PC-3 (cell line): ENCODE measurements at places on chromosomes 7 and 10. TPM values are rescaled to one million over a fixed set of nuclear protein-coding genes. Genes with fewer than 3 reads are reported as not detected.

Gene PTPN20
- 3.6 and 3.9 TPM in 2 replicates for total RNA-seq

DNA sequence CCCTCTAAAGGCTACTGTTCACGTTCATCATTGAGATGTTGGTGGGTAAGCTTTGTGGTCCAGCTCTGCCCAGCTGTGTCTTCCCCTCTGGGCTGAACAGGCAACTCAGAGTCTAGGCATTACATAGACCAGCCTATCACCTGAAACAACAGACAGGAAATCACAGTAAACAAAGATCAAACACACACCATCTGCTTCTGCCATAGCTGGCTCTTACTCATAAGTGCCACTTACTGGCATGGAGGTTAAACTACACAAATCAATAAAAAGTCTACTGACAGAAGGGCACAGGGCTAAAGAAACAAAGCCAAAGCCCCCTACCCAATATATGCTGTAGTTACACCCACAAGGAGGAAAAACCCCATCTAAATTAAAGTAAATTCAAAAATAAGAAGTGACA is 35.0 kb downstream of the SEPTIN14 start:
- DNase-seq: no peak

DNA sequence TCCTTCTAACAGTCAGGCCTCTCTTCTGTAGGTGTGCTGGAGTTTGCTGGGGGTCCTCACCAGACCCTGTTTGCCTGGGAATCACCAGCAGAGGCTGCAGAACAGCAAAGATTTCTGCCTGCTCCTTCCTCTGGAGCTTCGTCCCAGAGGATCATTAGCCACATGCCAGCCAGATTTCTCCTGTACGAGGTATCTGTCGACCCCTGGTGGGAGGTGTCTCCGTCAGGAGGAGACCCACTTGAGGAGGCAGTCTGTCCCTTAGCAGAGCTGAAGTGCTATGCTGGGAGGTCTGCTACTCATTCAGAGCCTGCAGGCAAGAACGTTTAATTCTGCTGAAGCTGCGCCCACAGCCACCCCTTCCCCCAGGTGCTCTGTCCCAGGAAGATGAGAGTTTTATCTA is 611.1 kb upstream of the COBL start:
- DNase-seq: no peak

Gene TUBB8
- not detected in 2 replicates for total RNA-seq

DNA sequence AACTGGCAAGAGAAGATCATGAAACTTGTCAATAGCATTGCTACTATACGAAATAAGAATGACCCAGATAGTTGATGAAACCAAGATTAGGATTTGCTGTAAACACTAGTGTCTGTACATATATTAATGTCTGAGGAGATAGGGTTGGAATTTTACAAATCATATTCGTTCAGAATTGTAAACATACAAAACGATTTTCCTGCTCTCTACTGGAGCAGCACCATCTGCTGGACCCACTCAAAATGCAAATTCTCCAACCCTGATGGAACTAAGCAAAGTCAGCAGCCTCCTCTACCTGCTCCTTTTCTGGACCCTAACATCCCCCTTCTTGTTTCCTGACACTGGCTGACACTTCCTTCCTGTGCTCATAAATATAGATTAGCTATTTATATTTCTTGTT is 29.4 kb upstream of the SGMS1 start:
- peak; percentile 83 for DNase-seq

- no peak for DNase-seq
Measured at GRCh38 chr7:144761493-144761892, 74.4 kb downstream of the TPK1 start.

Gene GNGT1
- not detected in 2 replicates for total RNA-seq

DNA sequence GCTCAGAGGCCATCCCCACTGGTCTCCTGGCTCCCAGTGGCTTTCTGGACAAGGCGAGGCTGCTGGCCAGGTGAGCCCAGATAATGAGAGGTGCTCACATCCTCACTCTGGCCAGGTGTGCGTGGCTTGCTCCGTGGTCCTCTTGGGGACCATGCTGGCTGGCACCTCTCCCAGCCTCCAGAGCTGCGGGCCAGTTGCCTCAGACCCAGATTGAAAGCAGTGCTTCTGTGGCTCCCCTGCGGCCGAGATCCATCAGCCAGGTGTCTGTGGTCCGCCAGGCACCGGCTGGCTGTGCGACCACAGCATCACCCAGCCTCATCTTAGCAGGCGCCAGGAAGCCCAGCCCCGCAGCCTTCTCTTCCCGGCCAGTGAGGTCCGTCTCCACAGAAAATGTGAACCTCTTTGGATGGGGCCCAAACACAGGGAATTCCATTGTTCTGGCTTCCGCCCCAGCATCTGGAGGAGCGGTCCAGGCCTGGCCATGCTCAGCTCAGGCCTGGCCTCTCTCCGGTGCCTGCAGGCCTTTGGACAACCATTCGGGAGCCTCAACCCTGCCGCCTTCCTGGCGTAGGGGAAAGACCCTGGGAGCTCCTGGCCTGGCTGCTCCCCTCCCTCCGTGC is 5.2 kb upstream of the TTYH3 start:
- no peak for DNase-seq

Gene C10orf62
- total RNA-seq: not detected in 2 replicates

DNA sequence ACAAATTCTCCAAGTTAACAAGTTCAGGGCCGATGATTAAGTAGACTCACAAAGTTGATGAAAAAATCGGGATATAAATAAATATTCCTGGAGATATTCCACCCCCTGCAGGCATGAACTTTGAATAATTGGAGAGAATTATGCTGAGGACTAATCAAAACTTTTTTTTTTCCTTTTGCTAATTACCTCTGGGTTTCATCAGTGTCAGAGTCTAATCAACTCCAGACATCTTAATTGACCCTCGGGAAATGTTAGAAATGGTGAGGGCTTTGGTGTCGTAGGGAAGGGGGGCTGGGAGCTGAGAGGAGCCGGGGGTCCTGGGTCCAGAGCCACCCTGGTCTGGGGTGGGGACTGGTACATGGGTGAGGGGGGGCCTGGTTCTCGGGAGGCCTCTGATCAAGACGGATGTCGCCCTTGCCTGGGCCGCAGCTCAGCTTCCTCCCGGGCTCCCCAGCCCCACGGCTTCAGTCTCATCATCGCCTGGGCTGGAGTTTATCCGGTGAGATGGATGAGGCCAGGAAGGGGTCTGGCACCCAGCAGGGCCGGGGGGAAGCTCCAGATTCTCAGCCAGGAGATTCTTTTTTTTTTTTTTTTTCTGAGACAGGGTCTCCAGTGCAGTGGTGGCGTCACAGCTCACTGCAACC is 30.4 kb upstream of the ELFN1 start:
- no peak for DNase-seq

Gene RBM28
- total RNA-seq: 45.3 and 59.4 TPM in 2 replicates

Gene HGF
- 0.15 TPM in 1 of 2 replicates, not detected in the other for total RNA-seq

GRCh38 chr7:29080803-29081202 is 65.5 kb downstream of the CPVL start:
- no peak for DNase-seq

Gene CCDC172
- not detected in 2 replicates for total RNA-seq

- no peak for DNase-seq
Measured at GRCh38 chr10:103467406-103467805, 8.7 kb upstream of the CALHM1 start.

- DNase-seq: no peak
Measured at GRCh38 chr7:32941681-32942414, 15.4 kb upstream of the FKBP9 start.

DNA sequence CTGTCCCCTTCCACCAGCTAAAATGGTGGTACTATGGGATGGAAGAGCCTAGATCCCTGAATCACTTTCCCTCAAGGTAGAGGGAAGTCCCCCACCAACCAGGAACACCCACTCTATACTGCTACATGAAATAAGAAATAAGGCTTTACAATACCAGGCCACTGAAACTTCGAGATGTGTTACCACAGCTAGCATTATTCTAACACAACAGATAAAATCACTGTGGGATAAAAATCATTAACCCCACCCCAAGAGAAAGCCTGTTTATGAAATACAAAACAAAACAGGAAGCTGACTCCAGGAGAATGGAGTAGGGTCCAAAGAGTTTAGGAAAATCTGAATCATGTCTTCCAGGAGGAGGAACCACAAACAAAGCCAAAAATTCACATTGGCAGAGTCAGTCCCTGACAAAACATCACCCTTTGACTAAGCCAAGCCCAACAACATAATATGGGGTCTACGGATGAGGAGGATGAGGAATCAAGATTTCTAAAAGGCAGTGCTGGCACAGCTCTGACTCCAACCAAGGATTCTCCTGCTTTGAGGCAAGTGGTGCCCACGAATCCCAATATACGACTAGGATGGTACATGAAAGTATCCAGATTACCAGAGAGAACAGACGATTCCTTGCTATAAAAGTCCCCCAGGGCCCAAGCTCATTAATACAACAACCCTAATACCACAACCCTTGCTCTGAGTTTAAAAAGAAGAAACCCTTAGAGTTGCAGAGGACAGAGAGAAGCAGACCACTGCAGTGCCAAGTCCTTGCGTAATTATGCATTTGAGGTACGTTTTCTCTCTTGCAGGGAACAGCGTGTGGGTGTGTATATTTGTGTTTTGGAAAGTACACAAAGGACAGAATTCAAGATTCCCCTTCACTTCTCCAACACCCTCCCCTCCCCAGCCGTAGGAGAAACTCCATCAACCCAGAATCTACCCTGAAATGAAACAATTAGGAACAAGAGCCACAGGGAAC is 23.7 kb downstream of the XPNPEP1 start:
- DNase-seq: no peak

DNA sequence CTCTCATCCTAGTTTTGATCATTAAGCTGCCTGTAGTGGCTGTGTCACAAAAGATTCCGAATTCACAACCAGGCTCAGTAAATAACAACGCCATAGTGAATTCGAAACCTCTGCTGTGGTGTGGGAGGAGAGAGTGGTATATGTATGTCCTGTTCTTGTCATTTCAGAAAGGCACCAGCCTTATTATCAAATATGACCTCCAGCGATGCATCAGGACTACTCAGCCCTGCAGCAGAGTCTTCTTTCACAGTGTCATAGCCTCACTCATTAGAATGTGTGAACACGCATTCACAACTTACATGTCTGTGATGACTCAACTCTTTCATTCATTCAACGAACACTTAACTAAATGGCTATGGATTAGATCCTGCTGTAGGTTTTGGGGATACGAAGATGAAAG is 15.3 kb downstream of the AOC1 start:
- no peak for DNase-seq

DNA sequence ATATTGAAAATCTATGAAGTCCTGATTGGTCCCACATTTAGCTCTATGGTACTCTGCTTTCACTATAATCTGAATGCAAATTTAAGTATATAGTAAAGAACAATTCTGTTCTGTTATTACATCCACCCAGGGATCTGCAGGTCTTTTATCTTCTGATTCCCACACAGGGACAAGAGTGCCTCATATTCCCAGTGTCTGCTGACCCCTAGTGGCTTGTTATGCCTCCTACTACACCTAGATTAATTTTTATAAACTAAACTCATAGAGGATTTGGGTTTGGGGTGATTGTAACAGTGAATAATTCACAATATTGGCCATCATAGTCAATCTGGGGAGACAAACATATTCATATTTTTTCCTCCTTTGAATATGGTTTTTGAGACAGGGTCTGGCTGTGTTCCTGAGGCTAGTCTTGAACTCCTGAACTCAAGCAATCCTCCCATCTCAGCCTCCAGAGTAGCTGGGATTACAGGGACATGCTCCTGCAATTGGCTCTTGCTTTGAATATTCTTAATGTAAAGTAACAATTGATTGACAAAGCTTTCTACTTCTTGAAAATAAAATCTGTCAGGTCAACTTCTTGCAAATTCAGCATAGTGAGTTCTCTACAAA is 282.1 kb downstream of the KCND2 start:
- DNase-seq: peak; percentile 71

- DNase-seq: no peak
Measured at GRCh38 chr10:81008726-81009125, 471.0 kb downstream of the SH2D4B start.

DNA sequence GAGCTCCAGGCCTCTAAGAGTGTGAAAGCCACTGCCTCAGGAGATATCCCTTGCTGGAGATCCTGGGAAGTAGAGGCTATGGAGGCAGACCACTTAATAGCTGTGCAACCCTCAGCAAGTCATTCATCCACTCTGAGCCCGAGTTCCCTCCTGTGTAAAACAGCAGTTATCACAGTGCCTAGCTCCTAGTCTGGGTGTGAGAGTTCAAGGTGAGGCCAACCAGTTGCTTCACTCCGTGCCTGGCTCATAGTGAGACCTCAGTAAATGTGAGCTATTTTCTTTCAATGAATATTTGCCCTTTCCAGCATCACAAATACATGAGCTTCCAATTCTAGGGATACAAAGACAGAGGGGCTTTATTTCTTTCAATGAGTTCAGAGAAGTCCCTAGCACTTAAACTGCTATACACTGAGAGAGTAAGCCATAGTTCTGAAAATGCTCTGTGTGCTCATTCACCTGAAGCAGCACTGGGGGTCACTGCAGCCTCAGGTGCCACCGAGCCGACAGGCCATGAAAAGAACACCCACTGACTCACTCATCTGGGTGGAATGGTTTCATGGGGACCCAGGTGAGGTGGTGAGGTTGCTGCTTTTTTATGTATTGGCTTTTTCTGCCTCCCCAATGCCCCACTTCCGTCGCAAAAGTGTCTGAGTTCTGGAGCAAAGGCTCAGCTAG is 259.8 kb downstream of the KCNMA1 start:
- DNase-seq: peak; percentile 44

DNA sequence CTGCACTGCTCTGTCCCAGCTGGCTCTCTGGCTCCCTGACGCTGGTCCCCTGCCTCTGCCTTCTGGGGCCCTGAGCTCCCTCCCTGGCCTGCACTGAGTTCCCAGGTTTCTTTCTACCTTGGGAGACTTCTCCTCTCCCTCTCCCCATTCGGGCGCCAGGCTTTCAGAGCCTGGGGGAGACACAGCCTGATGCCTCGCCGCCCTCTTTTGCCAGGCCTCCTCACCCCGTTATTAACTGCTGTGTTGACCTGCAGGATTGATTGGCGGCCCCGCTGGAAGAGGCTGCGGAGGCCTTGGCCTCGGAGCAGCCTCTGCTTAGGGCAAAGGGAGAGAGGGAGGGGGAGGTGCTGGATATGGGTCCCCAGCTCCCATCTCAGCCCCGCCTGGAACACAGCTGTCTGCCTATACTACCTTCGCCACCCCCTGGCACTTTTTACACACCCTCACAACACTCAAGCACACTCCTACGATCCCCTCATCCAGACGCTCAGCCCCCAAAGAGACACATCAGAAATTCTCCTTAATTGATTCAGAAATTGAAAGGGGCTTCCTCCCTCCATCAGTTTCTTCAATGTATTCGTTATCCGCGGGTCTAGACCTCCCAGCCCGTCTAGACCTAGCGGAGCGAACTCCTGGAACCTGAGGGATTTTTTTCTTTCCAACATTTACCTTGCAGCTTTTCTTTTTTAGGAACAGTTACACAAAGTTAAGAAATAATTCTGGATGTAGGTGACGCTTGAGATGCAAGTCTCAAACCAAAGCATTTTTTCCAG is 7.1 kb upstream of the PAX2 start:
- DNase-seq: no peak

- DNase-seq: no peak
Measured at GRCh38 chr7:38190011-38190410, 12.0 kb downstream of the STARD3NL start.

GRCh38 chr7:69245646-69246045 is 352.6 kb upstream of the AUTS2 start:
- DNase-seq: no peak

- no peak for DNase-seq
Measured at GRCh38 chr10:129151281-129151680, 315.8 kb upstream of the MGMT start.
